ENCODE measurements at places on chromosomes 7 and 10. TPM values are rescaled to one million over a fixed set of nuclear protein-coding genes. Genes with fewer than 3 reads are reported as not detected.

The MKI67 gene
- 1.8 TPM for total RNA-seq

The ANK3 gene
- 4.5 TPM for total RNA-seq

The MACC1 gene
- total RNA-seq = 0.15 TPM

The CHAT gene
- total RNA-seq = not detected

The NKX2-3 gene
- total RNA-seq = not detected

The ACHE gene
- 2.2 TPM for total RNA-seq

The ZNF853 gene
- total RNA-seq = 1.5 TPM

The MSMB gene
- total RNA-seq = not detected

The MARCHF5 gene
- total RNA-seq = 12.7 TPM

The CDK14 gene
- total RNA-seq = 68.5 TPM

The APBB1IP gene
- total RNA-seq = 6.3 TPM

The ADAM12 gene
- 28.8 TPM for total RNA-seq

The TAF3 gene
- total RNA-seq = 2.3 TPM
